ENCODE measurements at places on chromosomes 7 and 10.

DNA sequence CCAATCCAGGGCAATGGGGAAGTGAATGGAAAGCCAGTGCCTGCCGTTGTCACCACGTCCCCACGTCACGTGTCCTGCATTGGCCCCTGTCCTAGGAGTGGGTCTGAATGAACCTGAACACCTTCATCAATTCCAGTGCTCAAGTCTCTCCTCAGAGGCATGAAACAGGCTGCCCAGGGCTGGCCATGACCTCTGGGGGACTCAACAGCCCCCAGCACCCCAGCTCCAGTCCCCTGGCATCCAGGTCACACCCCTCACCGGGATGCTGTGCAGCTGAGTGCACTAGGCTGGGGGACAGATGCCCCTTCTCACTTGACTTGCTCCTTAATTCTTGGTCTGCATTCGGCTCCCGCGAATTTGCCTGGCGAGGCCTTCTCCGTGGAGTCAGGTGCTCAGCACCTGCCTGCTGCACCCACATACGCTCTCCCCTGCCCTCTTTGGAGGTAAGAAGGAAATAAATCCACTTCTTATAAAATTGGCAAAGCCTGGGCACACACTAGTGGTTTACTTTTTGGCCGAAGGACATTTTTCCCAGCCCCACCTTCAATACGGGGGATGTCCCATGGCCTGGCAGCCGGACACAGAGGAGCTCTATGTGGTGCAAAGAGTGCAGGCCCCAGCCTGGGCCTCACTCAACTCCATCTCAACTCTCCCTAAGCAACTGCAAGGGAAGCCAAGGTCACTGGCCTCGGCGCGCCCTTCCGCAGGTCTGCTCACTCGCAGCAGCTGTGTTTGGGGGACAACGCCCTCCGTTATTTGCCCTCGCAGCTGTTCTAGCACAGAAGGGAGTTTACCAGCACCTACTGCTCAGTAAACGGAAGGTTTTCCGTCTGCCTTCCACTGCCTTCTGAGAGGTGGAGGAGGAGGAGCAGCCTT, 77.6 kb upstream of the SHH start:
- no peak for DNase-seq

- no peak for DNase-seq
Measured at GRCh38 chr10:3126741-3127346, 45.7 kb downstream of the PITRM1 start.

GRCh38 chr10:4094751-4095150, 309.7 kb upstream of the KLF6 start:
- no peak for DNase-seq

DNA sequence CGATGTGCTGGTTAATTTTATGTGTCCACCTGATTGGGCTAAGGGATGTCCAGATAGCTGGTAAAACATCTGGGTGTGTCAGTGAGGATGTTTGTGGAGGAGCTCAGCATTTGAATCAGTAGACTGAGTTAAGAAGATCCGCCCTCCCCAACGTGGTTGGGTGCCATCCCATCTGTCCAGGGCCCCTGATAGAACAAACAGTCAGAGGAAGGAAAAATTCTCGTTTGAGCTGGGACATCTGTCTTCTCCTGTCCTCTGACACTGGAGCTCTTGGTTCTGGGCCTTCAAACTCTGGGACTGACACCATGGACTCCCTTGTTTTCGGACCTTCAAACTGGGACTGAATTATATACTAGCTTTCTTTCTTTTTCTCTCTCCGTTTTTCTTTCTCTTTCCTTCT, 59.6 kb downstream of the CARD11 start:
- no peak for DNase-seq

- no peak for DNase-seq
Measured at GRCh38 chr7:143885951-143886350, 16.0 kb downstream of the TCAF1 start.

- no peak for DNase-seq
Measured at GRCh38 chr7:121197455-121197854, 131.3 kb upstream of the WNT16 start.

DNA sequence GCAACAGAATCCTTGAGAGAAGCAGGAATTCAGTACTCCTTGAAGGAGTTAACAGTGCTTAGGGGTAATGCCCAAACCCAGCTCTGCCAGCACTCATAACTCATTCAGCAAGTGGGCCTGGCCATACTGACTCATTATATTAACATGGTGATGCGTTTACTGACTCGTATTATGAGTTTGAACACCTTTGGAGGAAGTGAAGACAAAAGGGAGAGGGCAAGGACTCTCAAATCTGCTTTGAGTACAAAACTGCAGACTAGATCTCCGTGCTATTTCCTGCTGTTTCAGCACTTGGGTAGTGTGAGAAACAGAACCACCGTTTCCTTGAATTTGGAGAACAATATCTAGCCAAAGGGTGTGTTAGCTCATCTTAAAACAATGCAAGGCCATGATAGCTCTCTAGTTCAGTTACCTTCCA, 30.8 kb downstream of the SLC16A9 start:
- no peak for DNase-seq

GRCh38 chr10:17993361-17993760, 41.6 kb downstream of the SLC39A12 start:
- no peak for DNase-seq

- DNase-seq, result no peak
Measured at GRCh38 chr7:137891016-137891655, 44.4 kb upstream of the DGKI start.

DNA sequence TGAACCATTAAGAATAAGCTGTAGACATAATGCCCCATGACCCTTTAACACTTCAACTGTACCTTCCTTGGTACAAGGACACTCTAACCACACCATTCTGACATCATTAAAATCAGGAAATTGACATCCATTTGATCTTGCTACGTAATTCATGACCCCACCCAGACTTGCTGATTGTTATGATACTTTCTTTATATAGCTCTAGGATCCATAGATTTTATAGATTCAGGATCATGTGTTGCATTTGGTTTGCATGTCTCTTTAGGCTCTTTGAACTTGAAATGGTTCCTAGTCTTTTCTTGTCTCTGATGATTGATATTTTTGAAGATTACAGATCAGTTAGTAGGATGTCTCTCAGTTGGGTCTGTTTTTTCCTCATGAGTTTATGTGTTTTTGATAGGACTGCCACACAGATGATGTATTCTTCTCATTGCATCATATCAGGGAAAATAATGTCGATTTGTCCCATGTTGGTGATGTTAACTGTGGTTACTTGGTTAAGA, 13.5 kb downstream of the CCM2 start:
- no peak for DNase-seq

- DNase-seq, result no peak
Measured at GRCh38 chr7:10643545-10643944, 330.1 kb upstream of the PHF14 start.

GRCh38 chr10:78407009-78407711, 373.5 kb downstream of the RPS24 start:
- DNase-seq, result peak; percentile 79

DNA sequence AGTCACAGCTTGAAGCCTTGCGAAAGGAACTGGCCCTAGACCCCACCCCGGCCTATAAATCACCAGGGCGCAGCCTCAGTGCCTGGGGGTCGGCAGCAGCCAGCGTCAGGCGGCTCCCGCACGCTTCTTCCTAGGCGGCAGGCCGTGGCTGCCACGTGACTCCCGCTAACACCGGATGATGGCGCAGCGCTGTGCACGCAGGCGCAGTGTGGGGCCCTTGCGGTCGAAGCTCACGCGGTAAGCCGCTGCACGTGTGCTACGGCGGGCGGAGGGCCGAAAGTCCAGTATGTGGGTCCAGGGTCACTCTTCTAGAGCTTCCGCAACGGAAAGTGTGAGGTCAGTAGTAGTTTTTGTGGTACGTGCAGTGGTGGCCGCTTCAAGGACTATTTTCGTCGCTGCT, at the start of gene STK31:
TSS of gene STK31 (plus strand) at position 220 of the 400 bp plus-strand sequence. CDS start at position 287, 67 bp downstream.
- DNase-seq, result no peak

DNA sequence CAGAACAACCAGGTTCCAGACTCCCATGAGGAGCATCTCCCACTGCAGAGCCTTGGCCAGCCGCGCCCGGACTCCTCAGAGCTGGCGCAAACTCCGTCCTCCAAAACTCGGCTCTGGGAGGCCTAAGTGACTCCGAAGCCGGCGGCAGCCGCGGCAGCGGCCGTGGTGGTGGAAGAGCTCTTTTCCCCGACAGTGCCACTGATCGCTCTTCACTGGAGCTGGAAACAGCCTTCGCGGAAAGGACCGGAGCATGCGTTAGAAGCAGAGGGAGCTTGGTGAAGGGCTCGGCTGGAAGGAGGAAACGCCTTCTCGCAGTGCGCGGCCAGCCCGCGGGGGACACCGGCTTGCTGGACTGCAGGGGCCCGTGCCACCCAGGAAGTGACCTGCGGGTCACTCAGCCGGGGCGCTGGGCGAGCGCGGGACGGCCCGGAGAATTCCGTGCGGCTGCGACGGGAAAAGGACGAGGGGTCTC, 5.0 kb upstream of the HOXA13 start:
- DNase-seq, result peak; percentile 56

DNA sequence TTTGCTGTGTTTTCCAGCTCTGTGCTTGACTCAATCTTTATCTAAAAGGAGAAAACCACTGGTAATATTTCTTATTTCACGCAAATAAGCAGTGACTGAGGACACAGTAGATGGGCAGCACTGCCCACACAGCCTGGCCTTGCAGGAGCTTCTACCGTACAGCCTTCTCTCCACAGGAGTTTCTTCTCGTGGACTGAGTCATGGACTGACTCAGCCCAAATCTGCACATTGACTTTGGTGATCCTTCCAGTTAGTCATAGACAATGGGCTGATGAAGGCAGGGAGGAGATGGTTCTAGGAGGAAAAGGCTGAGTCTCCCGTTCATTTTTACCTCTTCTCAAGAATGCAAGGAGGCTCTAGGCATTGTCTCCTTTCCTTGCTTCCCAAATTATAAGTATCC, 200.7 kb downstream of the RAPGEF5 start:
- no peak for DNase-seq

DNA sequence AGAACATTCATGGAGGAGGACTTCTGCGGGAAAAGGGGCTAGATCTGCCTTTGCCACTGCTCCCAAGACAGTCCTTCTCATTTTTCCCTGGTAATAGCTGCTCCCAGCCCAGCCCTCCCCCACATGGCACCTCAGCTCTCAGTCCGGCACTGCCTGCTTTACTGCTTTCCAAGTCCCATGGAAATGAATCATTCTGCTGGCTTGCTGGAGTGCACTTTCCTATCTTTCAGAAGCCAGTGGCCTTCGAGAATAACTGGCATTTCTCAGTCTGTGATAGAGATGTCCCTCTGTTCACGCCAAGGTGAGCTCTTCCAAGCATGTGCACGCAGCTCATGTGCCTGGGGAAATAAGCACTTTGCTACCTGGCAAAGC, 61.4 kb downstream of the SYPL1 start:
- DNase-seq, result no peak

DNA sequence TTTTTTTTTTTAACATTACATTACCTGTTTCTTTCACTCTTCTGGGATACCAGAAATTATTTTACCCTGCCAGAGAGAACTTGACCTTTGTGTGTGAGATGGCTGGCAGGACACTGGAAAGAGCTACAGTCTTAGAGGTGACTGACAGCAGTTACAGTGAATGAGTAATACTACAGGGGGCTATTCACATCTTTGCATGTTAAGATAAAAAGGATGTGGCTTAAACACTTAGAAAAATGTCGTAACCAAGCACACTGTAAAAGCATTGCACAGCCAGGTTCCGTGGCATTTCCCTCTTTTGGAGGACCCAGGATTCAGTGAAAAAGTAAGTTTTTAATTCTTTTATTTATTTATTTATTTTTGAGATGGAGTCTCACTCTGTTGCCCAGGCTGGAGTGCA, 18.8 kb upstream of the TBC1D12 start:
- no peak for DNase-seq

DNA sequence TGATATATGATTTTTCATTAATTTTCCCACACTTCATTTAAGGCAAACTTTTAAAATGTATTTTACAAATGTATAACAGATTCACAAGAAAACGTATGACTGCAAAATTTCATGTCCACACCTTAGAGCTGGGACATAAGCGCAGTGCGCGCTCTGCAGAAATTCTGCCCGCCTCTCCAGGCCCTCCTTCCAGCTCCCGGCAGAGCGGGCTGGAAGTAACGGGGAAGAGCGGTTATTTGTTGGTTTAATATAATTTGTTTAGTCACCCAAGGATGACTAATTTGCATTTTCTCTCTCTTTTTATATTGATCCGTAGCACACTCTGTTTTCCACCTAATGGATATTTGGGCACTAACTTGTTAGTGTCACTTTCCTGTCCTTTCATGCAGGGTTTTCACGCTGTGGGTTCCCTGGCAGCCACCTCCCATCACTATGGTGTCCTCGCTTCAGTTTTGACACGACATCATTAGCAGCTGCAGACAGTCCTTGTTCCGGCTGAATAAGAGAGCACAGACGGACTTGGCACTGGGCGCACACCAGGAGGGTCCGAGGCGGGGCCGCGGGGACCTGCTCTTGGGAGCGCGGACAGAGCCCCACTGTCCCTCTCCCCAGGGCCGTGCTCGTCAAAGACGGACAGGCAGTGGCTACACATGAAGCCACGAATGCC, 129.2 kb upstream of the SEC61G start:
- no peak for DNase-seq

DNA sequence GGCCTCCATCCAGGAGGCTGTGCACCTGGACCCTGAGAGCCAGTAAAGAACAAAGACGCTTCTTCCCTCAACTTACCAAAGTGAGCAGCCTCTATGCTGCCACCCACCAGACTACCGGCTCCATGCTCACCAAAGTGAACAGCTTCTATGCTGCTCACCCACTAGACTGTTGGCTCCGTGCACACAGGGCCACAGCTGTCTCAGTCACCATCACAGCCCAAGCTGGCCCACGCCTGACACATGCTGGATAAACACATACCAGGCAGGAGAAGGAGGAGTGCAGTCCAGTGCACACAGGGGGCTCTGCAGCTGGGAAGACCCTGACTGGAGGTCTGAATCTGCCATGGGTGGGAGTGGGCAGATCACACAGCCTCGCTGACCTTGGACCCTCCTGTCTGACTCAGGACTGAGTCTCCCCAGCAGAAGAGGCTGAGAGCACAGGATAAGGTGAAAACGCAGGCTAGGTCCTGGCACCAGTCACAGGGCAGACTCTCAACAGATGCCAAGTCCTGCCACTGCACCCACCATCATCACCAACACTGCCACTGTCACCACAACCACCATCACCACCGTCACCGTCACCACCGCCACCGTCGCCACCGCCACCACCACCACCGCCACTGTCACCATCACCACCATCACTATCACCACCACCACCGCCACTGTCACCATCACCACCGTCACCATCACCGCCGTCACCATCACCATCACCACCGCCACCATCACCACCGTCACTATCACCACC, 130.9 kb downstream of the MAD1L1 start:
- no peak for DNase-seq

DNA sequence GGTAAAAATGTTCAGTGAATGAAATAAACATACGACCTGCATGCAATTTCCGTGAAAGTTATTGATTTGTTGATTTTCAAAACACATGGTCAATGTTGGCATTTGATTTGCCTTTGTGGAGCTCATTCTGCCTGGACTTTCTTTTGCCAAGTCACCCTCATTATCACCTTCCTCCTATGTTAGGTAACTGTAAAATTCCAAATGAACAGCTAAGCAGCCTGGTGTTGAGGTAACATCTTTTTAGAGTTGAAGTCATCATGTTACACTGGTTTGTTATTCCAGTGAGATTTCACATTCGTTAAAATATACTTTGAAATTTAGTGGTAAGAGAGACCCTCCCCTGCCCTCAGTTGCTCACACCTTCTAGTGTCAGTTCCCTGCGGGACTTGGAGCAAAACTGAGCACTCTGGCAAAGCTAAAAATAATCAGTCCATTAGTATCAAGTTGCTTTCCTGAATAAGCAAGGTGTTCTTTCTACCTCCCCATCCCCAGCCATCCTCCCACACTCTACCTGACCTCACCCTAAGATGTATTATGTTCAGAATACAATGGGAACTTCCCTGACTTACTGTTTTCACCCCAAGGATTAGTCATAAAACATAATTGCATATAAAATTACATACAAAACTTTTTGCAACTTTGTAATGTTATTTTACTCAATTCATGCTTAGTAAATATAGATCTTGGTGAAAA, 283.3 kb upstream of the SEMA3A start:
- DNase-seq, result no peak

Data from activated CD8-positive, alpha-beta memory T cell treated with anti-CD3 and anti-CD28 coated beads, Interleukin-2, amount 50 U/mL, for 48 hours (primary cell).